Stimulated activated naive CD4-positive, alpha-beta T cell treated with Interleukin-2 at 50 U/mL for 16 hours (primary cell): ENCODE measurements at places on chromosomes 1 and 21.

GRCh38 chr1:20507248-20507563 lies 745 bp downstream of the MUL1 start:
- no peak for DNase-seq

DNA sequence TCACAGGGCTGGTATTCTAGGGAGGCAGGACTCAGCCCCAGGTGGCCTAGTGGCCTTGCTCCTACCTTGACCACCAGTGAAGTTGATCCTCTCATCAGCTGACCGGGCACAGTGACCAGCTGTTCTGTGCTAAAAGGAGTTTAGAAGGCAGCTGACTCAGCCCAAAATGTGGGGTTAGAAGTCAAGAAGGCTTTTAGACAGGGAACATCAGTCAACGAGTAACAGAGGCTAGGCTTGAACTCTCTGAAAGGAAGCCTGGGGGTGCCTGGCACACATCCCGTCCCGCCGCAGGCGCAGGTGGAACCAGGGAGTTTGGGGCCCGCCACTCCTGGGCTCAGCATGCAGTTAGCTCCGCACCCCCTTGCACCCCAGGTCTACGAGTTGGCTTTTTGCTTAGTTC lies 114.9 kb upstream of the SLC45A1 start:
- no peak for DNase-seq

GRCh38 chr21:31151156-31152045 lies 113.1 kb upstream of the KRTAP19-8 start:
- DNase-seq: no peak

DNA sequence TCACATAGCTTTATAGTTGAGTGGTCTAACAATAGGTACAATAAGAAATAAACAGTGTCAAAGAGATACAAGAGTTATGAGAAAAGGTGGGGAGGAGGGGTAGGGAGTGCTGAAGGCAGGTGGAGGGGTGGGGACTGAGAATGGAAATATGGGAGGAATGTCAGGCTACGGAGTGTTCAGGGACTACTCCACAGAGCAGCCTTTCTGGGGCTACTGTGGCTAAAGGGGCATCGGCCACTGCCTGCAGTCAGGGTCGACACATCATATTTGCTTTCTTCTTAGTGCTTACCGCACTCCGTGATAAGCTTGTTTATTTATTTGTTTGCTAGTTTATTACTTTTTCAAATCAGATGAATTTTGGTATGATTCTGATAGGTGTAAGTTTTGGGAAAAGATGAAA lies 34.4 kb upstream of the CRNN start:
- no peak for DNase-seq

- DNase-seq: no peak
Observed at GRCh38 chr1:7345516-7345915, 425.6 kb upstream of the VAMP3 start.

DNA sequence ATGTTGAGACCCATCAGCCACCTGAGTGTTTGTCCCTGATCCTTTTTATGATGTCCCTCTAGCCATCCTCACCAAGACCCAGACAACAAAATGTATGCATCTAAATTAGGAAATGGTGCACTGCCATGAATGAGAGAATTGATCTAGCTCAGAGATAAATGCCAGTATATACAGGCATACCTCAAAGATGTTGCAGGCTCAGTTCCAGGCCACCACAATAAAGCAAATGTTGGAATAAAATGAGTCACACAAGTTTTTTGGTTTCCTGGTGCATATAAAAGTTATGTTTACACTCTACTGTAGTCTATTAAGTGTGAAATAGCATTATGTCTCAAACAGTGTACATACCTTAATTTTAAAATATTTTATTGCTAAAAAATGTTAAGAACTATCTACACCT lies 63.9 kb downstream of the CHIA start:
- DNase-seq: no peak

DNA sequence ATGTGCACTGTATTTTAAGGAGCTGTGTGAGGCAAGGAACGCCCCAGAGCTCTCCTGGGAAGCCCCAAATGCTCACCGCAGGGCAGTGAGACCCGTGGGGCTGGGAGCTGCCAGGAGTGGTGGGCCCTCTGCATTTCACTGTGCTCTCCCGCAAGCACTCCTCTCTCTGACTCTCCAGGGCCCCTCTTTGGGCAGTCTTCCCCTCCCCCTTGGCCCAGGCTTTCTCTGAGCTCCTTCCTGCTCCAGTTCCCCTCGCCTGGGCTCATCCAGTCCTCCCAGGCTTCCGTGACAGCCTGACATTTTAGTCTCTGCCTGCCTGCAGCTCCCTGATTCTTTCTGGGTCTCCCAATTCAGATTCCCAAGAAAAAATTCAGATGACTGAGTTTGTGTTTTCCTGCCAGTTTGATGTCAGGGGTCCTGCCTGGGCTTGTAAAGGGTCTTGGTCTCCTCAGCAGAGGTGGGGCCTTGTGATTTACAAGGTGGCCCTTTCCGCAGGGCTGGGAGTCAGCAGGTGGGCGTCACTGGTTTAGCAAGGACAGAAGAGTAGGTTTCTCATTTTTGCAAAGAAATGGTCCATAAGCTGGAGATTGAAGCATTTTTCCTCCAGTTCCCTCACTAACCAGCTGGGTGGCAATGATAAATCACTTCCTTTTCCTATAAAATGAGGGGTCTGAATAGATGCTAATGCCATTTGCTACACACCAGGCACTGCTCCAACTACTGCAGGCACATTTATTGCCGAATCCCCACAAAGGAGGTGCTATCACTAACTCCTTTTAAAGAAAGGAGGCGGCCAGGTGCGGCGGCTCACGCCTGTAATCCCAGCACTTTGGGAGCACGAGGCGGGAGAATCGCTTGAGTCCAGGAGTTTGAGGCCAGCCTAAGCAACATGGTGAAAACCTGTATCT lies 1.9 kb upstream of the CA6 start:
- DNase-seq: no peak

GRCh38 chr1:192835116-192835515 lies 26.3 kb downstream of the RGS2 start:
- no peak for DNase-seq

DNA sequence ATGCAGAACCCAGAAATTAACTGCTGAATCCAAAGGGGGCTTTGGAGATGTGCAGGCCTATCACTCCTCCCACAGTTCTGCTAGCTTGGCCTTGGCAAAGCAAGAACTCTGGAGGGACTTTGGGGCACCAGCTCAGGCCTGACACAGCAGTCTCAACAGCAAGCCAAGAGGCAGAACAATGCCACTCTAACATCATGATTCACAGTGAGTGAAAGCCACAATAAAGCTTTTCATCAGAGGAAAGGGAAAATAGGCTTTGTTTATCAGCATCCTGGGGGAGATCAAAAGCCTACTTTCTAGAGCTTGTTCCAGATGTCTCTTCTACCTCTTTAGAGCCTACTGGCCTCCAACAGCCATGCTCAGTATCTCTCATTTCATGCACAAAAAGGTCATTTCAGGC lies 283.4 kb downstream of the KCNH1 start:
- DNase-seq: no peak

GRCh38 chr1:210817385-210818275 lies 316.3 kb downstream of the KCNH1 start:
- no peak for DNase-seq
